Spinal cord (tissue), 10 donors: ENCODE measurements at places on chromosomes 1 and 21. TPM values are rescaled to one million over a fixed set of nuclear protein-coding genes. Genes with fewer than 3 reads are reported as not detected.

Gene SEC16B
- 3.0 TPM for polyA plus RNA-seq

Gene RIPK4
- polyA plus RNA-seq: not detected

Gene THEM5
- polyA plus RNA-seq: 1.5 TPM

Gene SELE
- 0.14 TPM for polyA plus RNA-seq

Gene MMP23B
- 2.6 TPM for polyA plus RNA-seq

Gene RXFP4
- polyA plus RNA-seq: not detected

Gene FCRL3
- not detected for polyA plus RNA-seq

Gene PEX10
- polyA plus RNA-seq: 35.1 TPM

Gene MIXL1
- polyA plus RNA-seq: 1.1 TPM

Gene AMY1A
- not detected for polyA plus RNA-seq

Gene CITED4
- polyA plus RNA-seq: 12.1 TPM

Gene SIM2
- 2.9 TPM for polyA plus RNA-seq

Gene TNFRSF4
- polyA plus RNA-seq: 1.0 TPM

Gene RGS16
- polyA plus RNA-seq: 18.5 TPM

Gene MARK1
- polyA plus RNA-seq: 33.7 TPM

Gene CRTC2
- polyA plus RNA-seq: 35.2 TPM

Gene RIPPLY3
- 0.44 TPM for polyA plus RNA-seq

Gene SAMD13
- polyA plus RNA-seq: 6.1 TPM

Gene RHOU
- polyA plus RNA-seq: 23.6 TPM

Gene SRGAP2C
- 38.0 TPM for polyA plus RNA-seq

Gene LGR6
- polyA plus RNA-seq: 6.1 TPM

Gene DSCAM
- 27.7 TPM for polyA plus RNA-seq

Gene RIMKLA
- 12.6 TPM for polyA plus RNA-seq

Gene C1orf226
- polyA plus RNA-seq: 8.8 TPM

Gene LCE4A
- not detected for polyA plus RNA-seq

Gene HSPB7
- polyA plus RNA-seq: 2.7 TPM

Gene SPATA6
- polyA plus RNA-seq: 25.4 TPM

Gene TRIM46
- 29.5 TPM for polyA plus RNA-seq

Gene PLCH2
- polyA plus RNA-seq: 19.0 TPM
